ENCODE measurements at places on chromosomes 4 and X.

GRCh38 chr4:87002682-87003043 is 67.9 kb downstream of the AFF1 start:
- no peak for DNase-seq

DNA sequence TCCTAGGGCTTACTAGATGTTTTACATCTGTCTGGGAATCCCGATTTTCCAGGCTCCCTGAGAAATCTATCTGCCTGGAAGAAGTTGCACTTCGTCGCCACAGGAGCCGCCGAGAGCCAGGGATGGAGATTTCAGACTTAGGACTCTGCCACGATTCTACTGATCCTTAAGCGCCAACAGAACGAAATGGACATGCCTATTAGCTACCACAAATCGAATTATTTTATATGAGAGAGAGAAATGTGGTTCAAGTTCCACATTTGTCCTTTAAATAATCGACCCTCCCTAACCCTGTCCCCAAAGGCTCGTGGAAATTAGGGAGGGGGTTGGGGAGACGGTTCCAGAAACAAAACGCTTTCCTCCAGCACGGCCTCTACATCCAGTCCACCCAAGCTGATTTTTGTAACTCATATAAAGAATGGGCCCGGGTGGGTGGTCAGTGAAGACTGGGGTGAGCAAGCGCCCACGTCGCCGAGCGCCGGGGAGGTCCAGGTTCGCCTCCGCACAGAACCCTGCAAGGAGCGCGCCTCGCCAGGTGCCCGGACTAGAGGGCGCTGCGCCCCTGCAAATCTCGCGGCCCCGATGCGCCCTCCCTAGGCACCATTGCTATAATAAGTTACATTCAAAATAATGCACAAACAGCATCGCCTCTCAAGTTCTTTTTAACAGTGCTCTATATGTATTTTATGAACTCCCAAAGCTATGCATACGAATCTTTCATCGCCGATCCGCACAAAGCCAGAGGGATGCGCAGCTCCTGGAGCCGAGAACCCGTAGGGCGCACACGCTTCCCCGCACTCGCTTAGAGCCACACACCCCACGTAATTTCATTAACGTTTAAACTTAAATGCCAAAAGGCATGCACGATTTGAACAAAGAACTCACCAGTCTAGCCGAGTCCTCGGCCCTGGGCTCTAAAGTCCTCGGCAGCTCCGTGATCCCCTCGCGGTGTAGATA is 2.1 kb upstream of the FAT1 start:
- DNase-seq, result peak; percentile 28

DNA sequence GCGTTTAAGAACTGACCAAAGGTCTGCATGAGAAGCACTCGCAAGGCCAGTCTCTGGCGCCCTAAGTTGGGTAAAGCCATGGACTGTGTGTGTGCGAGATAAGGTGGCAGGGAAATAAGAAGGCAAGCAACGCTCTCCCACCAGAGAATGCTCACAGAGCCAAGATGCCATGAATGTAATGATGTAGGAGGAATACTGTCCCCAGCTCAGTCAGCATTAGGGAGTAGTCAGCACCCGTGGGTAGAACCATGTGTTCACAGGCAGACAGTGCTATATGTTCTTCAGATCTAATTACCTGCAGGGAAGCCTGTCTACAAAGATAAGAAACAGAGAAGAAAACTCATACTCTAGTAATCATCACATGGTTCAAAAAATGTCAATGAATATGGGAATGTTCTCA is 68.8 kb downstream of the SEC24D start:
- DNase-seq, result peak; percentile 63

GRCh38 chr4:74114234-74114633 is 15.2 kb upstream of the CXCL2 start:
- no peak for DNase-seq

- no peak for DNase-seq
Measured at GRCh38 chr4:144851948-144852347, 206.0 kb downstream of the HHIP start.

- no peak for DNase-seq
Measured at GRCh38 chr4:164307262-164307661, 446.7 kb upstream of the SMIM31 start.

Data from hematopoietic multipotent progenitor cell treated with erythropoietin and hydrocortisone succinate and interleukin-3 and kit ligand, for 17 days (in vitro differentiated cells).